ENCODE measurements at places on chromosomes 7 and 10.

- no peak for DNase-seq
Observed at GRCh38 chr10:27950242-27950564, 48.7 kb downstream of the ODAD2 start.

GRCh38 chr7:79504607-79505389 is 51.3 kb upstream of the MAGI2 start:
- no peak for DNase-seq

- no peak for DNase-seq
Observed at GRCh38 chr10:63627881-63628296, 106.7 kb downstream of the REEP3 start.

DNA sequence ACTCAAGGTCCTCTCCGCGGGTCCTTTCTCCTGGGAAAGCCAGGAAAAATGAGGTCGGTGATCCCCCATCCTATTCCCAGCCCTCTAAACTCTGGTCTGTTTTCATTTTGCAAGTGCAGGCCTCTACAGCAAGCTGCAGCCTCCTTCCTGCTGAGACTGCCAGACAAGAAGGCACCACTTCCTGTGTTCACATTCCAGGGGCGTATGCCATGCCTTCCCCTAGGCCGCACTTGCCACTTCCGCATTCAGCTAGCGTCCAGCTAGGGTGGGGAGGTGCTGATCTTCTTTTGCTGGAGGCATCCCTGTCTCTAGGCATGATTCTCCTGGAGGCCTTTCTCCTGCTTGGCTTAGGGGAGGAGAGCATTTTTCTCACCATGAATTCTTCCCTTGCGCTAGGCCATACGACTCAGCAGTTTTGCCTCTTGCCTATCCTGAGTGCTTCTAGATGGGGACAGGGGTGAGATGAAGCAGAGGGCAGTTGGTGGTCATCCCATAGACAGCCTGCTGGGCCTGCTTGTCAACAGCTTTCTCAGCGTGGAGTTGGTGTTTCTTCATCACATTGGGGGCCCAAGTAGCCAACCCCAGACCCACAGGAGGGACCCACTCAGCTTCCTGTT is 328.9 kb downstream of the RPS24 start:
- DNase-seq, result peak; percentile 3

DNA sequence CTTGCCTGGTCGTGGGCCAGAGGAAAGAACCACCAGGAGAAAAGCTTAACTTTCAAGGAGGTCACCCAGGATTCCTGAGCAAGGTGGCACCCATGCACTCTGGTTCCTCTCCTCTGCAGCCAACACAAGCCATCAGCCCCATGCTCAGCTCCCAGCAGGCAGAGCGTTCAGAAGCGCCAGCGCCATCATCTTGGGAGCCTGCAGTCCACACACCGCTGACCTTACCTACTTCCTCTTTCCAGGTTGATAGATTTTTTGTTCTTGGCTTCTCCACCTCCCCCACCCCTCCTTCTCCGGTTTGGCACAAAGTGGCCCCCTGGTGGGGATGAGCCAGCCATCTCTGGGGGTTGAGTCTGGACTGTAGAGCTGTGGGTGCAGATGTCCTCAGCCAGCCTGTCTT is 1.7 kb upstream of the WDR86 start:
- DNase-seq, result no peak

DNA sequence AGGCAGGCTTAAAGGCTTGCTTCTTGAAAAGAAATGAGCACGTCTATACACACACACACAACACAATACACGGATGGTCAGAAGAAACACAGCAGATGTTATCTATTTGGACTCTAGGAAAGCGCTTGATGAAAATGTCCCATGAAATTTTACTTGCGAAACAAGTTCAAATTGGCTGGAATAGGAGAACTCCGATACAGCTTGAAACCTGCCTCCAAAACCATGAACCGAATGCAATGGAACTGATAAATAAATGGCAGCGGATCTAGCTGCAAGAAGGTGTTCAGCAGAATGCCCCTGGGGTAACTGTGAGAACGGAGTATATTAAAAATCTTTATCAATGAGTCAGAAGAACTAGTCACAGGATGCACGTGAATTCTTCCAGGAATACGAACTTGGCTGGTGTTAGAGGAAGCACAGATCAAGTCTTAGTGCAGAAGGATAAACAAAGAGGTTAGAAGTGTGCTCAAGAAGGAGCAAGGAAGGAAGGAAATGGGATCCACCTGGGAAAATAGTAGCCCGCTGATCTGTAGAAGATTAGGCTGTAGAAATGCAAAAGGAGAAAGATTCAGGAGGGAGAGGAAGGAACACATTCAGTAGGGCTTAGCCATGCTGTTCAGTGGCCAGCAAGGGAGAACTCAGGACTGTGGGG is 142.0 kb upstream of the PRKCQ start:
- no peak for DNase-seq

GRCh38 chr7:136183981-136184380 is 206.8 kb upstream of the MTPN start:
- DNase-seq, result no peak

GRCh38 chr10:50419756-50420155 is 168.4 kb upstream of the ASAH2 start:
- no peak for DNase-seq

- no peak for DNase-seq
Observed at GRCh38 chr7:112053737-112054069, 152.5 kb downstream of the DOCK4 start.

DNA sequence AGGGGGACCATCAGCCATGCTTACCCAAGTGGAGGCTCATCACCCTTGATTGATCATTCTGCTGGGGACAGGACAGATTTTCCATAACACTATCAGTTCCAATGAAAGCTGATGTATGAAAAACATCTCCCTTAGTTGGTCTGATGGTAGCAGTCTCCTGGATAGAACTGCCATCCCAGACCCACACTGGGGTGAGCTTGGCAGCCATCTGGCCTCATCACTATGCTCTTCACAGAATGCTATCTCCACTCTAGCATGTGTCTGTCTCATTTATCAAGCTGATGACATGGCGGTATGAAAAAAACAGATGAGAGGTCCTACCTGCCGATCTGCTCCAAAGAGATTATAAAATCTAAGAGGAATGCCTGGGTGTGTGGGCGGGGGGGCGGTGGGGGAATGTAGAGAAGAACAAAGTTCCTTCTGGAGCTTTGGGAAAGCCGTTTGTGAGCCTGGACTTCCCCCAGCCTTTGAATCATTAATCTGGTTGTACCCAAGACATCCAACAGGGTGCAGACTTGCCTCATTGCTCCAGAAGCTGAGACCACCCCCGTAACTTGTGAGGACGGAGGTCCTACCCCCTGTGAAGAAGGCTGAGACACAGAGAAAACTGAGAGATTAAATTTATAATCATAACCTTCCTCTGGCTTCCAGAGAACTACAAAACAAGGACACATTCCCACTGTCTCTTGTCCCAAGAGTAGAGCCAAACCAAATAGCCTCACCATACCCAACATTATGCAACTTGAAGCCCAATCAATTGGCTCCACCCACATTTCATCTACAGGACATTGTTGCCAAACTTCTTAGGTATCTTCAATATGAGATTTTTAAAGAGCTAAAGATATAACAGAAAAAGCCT is 340.8 kb downstream of the KCNMA1 start:
- no peak for DNase-seq

- DNase-seq, result no peak
Observed at GRCh38 chr7:55903985-55904759, 16.9 kb downstream of the ZNF713 start.

- DNase-seq, result no peak
Observed at GRCh38 chr7:108637049-108637621, 67.5 kb downstream of the DNAJB9 start.

DNA sequence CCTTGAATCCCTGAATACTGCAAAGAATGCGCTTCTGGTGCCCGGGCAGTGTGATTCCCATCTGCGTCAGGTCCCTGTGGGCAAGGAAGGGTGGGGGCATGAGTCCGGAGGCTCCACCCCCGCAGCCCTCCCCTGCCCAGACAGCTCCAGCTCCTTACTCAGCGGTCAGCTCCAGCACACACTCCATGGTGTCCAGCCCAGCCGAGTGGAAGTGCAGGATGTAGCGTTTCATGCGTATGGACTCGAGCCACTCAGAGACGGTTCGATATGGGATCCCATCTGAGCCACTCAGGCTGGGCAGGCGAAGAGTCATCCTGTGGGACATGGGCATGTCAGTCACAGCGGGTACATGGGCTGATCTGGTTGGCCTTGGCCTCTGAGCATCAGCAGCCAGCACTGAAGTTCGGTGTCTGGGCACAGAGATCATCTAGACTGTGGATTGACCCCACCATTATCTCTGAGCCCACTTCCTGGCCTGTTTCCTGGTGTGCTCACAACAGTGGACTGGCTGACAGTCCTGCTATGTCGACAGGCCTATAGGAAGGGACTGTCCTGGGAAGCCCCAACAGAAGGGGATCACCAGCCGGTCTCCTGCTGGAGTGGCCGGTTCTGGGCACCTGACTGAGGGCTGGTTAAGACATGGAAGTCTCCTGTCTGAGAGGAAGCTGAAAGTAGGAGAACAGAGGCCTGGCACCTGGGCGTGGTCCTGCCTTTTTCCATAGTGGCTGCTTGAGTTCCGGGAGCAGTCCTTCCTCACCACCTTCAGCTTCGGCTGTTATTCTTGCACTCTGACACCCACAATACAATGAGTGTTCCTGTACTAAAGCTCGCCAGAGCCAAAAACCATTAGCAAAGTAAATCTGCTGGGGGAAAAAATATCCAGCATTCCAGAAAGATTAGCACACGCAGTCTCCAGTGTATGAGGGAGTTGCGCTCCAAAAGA is 10.6 kb downstream of the ZYX start:
- DNase-seq, result no peak

DNA sequence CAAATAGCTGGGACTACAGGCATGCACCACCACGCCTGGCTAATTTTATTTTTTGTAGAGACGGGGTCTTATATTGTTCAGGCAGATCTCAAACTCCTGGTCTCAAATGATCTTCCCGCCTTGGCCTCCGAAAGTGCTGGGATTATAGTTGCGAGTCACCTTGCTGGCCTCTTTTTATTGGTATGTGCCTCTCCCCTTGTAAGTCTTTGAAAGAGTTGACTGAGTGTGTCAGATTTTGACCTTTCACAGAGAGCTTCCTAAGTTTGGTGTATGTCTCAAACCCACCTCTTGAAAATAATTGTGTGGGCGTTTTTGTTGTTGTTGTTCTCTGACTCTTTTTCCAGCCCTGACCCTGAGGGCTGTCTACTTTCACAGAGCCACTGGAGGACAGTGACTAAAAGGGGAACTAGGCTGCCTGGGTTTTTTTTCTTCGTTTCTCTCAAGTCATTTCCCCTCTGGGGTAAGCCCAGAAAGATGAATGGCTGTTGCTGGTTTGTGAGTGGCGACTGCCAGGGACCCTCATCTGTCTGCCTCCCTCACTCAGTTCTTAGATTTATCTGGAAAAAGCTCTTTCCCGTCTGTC is 262.8 kb downstream of the ZEB1 start:
- DNase-seq, result no peak

DNA sequence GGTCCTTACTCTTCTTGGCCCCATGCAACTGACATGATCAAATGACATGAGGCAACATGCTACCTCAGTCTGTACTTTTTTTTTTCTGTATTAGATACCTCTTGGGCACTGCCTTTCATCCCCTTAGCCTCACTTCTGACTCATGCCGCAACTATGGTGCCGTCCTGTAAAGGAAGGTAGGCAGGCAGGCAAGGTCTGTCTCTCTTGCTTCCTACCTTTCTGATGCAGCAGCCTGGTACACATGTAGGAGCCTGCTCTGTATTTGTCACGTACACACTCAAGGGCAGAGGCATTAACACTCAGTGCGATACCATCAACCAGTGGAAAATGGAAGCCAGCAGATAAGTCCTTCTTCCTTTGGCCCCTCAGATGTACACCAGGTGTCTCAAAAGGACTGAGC is 146.7 kb downstream of the ATE1 start:
- no peak for DNase-seq

DNA sequence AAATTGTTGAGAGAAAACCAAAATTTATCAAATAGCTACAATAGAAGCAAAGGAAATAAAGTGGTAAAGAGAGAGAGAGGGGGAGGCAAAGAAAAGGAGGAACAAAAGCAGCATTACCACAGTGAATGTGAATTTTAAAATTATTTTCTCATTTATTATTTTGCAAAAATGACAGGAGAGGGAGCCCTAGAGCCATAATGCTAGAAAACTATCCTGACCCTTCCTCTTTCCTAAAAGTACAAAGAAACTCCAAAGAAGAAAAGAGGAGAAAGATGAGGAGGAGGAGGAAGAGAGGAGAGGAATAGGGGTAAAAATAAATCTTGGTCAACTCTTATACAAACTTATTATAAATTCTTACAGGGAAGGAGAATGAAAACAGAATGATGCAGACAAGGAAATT is 921.5 kb downstream of the NRG3 start:
- DNase-seq, result no peak
